Activated CD4-positive, alpha-beta T cell treated with anti-CD3 and anti-CD28 coated beads, Interleukin-2, amount 50 U/mL, for 1 hour (primary cell): ENCODE measurements at places on chromosomes 7 and 10.

DNA sequence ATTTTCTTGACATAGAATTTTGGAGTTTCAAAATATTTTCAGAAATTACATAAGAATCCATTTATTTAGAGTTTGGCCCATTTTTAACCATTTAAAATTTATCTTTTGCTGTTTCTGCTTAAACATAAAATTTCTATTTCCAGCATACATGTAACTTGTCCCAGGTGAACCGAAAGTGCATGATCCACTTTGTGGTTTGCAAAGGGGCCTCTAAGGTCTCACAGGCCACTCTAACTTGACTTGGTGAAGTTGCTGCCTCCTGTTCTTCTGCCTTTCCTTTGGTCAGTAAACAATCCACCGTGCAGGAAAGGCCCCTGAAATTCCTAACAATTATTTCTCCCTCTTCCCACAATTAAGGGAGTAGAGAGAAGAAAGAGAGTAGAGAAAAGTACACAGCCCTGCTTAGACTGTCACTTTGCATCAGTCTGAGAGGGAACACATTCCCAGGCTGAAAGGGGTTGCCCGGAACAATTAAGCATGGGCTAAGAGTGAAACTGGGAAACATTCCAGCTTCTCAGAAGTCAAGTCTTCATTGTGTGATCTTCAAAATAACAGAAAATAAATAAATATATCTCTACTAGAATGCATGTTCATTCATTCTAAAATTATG, 79.5 kb upstream of the SEMA3A start:
- no peak for DNase-seq

DNA sequence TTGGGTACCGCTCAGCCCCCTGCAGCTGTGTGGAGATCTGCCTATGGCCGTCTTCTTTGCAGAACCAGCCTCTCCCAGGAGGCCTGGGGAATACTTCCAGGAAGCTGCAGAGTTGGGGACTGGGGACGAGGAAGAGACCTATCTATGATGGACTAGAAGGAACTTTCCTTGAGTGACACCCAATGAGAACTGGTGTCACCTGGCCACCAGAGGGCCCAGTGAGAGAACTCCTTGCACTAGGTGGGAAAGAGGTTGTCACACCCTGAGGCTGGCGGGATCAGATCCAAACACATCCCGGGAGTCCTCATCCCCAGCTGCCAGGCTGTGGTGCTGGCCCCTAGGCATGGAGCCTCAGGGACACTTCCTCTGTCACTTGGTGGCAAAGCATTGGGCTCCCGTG, 4.9 kb upstream of the GRID2IP start:
- DNase-seq: no peak

- DNase-seq: no peak
These were observed 6.5 kb upstream of the NANOS1 start for GRCh38 chr10:119022846-119023552.

GRCh38 chr7:110650328-110650727, 440.6 kb upstream of the LRRN3 start:
- no peak for DNase-seq

DNA sequence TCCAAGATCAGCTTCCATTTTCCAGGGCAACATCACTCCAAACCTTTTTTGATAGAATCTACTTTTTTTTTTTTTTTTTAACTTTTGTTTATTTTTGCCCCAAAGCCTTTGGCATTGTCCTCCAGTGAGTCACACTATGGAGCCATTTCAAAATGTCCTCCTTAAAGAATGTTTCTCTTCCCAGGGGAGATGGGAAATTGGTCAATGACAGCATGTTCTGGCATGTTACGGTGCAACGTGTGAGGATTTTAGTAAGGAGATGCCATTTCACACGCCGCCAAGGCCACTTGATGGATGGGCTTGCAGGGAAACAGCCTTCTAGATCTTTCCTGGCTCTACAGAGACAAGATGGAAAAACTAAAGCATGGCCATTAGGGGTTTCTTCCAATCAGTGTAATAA, 30.7 kb upstream of the TRIL start:
- DNase-seq: no peak

DNA sequence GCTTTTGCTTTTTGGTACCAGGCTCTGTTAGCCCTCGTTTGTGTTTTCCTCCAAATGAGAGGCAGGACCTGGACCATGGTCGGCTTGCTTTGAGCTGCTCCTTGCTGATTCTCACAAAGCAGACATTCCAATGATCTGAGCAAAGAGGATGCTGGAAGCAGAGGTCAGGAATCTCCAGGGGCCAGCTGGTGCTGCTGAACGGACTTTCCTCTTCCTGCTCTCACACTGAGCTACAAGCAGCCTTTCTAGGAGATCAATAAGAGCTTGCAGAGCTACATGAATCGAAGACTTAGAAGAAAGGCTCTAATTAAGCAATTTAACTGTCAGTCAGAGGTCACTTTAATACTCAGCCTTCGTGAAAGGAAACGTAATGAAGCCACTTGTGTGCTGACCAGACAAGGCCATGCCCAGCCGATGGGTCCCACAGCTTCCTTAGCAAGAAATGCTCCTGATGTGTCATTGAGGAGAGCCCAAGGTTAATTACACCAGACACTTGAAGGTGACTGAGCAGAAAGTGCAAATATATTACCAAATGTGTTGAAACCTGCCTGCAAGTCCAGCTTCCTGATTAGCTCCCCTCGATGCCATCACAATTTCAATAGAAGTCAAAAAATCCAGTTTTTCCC, 151.3 kb upstream of the RSU1 start:
- no peak for DNase-seq

- no peak for DNase-seq
These were observed 1.5 kb downstream of the IL6 start for GRCh38 chr7:22728401-22729029.
